Activated CD4-positive, alpha-beta memory T cell treated with anti-CD3 and anti-CD28 coated beads for 36 hours (primary cell): ENCODE measurements at places on chromosomes 16 and 17.
A peak's percentile ranks its signal among the peaks of the same experiment; 100 is the strongest.

DNA sequence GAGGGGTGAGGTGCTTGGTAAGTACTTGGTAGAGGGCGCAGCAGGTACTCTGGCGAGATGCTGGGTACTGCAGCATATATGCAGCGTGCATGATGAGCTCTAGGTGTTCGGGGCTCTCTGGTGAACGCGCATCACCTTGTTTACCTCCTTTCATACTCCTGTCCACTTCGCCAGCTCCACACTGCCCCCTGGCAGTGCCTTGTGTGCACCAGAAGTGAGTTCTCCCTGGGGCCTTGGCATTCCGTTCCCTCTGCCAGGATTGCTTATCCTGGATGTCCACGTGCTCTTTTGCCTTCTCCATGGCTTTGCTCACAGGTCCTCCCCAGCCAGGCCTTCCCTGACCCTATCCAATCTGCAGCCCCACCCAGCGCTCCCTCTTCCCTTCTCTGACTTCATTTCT, 154.2 kb downstream of the MRM1 start:
- peak; percentile 58 for DNase-seq

- no peak for DNase-seq
These were observed 21.7 kb upstream of the GSE1 start for GRCh38 chr16:85591381-85591780.

DNA sequence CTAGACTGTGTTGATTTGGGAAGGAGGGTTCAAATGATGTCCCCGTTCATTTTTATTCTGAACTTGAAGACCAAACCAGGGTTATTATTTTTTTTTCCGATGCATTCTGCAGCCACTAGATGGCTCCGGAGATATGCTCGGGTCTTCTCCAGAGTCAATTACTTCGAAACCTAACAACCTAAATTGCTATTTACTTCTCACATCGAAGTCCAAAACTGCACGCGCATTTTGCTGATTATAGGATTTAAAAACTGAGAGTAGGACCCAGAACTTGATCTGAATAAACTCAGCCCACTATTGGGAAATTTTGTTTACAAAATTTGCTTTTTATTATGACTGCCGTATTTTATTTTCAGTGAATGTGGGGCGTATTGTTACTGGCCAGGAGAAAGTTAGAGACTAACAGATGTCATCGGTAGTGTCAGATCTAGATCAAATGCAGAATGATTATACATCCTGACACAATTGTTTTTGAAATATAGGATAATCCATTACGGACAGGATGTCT, 263.8 kb downstream of the HS3ST3A1 start:
- peak; percentile 14 for DNase-seq

GRCh38 chr17:13212860-13213259, 195.0 kb upstream of the ELAC2 start:
- no peak for DNase-seq

DNA sequence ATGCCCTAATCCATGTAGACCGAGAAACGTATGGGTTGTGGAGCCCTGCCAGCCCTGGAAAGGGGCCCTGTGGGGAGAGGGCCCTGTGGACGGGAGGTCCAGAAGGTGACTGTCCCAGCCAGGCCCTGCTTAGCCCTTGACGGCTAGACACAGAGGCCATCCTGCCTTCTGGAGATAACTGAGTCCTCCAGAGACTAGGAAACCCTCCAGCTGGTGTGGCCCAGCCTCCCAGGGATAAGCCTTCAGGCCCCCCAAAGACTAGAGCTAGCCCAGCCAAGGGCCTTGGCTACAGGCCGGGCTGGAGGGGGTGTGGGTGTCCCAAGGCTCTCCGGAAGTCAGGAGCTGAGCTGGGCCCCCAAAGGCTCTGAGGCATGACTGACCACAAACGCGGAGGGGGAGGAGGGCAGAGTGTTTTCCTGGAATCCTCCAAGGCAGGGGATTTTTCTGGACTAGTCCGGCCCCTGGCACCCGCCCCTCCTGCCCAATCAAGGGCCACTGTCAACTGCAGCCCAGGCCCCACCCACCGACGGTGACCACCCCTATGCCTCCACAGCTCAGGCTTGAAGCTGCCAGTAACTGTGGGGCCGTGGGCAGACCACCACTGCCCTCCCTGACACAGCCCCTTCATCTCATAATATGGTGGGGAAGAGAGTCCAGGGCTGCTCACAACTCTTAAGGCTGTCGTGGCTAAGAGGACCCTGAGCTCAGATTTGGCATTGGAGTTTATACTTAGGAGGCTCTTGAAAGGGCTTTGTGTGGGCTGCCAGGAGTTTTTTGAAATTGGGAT, 885 bp upstream of the VASN start:
- DNase-seq, result no peak

DNA sequence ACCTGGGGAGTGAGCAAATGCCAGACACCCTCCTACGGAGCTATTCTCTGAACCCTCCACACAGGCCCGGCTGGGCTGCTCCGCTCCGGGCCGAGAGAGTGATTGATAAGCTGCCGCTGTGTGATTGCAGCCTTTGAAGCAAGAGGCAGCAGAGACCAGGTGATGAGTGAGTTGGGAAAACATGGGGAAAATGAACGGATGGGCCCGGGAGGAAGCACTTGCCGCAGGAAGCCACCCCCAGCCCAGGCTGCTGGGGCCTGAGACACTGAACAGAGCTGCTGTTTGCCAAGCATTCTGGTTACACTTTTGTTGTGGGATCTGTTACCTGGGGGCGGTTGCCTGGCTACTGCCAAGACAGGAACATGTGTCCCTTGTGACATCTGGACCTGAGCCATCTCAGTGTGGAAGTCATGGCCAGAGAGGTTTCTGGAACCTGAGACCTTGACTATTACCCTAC, 46.4 kb upstream of the KLHDC4 start:
- DNase-seq, result no peak

DNA sequence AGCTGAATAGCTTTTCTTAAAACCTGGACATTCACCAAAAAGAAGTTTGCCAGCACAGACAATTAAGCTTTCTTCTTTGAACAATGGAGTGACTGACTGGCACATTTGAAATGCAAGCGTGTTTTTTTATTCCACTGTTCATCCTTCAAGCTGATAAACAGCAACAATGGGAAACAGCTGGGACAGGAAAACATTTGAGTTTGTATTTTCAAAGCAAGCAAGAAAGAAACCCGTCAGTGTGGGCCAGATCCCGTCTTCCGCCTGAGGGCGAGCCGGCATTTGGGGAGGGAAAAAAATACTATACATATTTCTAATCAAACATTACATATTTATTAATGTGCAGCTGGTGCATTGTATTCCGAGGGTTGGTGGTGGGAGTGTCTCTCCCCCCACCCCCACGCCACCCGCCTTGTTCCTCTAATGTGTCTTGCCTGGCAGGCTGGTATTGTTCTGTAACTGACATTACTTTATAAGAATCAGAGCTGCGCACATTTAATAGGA, 94.3 kb downstream of the CYLD start:
- DNase-seq, result no peak

GRCh38 chr16:88281858-88282563, 100.7 kb upstream of the ZNF469 start:
- DNase-seq, result no peak

- DNase-seq, result no peak
These were observed 37.8 kb downstream of the CACNG1 start for GRCh38 chr17:67082107-67082506.

- no peak for DNase-seq
These were observed 16.4 kb downstream of the SGF29 start for GRCh38 chr16:28569968-28570752.

- peak; percentile 31 for DNase-seq
These were observed 37.0 kb upstream of the ZNF750 start for GRCh38 chr17:82876602-82877379.

DNA sequence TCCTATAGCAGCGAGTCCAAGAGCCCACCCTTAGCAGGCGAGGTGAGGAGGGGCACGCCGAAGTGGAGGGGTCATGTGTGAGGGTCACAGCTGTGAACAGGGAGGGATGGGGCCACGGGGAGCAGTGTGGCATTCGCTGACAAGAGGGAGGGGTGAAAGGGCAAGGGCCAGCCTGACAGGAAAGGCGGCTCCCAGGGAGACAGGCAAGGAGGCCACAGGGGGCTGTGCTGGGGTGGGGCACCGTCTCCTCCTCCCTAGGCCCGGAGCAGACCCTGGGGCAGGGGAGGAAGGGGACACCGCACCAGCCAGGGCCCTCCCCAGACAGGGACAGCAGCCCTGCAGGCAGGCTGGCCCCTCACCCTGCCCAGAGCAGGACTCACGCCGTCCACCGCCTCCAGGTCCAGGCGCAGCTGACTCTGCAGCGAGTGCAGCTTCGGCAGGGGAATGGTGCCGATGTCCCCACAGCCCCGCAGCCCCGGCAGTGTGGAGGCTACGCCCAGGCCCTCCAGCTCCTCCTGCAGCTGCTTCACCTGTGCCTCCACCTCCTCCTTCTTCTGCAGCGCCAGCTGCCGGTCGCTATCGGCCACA, 15.1 kb downstream of the GNPTG start:
- DNase-seq, result no peak

- DNase-seq, result no peak
These were observed 7.6 kb upstream of the PPP1R1B start for GRCh38 chr17:39618956-39619785.

DNA sequence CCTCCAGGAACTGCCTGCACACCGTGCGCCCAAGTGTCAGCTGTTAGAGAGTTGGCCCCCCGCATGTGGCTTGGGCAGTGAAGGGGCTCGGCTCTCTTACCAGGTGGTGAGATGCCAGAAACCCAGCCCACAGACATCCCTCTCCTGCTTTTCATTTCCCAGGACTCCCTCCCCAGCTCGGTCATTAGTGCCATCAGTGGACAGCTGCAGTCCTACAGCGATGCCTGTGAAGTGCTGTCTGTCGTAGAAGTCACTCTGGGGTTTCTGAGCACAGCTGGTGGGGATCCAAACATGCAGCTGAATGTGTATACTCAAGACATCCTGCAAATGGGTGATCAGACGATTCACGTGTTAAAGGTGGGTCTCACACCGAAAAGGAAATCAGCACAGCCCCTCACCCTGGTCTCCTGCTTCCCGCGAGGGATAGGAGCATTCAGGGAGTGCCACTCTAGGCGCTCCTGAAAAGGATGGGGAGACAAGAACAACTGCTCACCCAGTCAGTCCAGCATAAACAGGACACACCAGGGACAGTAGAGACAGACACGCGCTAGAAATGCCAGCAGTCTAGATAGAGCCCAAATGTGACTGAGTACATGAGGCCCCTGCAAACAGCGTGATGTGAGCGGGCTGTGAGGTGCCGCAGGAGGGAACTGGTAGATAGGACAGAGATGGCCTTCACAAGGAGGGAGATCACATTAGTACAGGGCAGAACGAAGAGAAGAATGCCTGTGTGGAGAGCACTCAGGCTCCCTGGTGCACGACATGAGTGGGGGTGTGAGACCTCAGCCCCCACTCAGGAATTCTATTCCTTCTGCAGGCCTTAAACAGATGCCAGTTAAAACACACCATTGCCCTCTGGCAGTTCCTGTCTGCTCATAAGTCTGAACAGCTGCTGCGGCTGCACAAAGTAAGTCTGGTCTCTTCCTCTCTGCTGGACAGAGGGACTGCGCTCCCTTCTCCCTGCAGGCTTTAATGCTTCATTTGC, 25.7 kb upstream of the ENDOV start:
- no peak for DNase-seq

GRCh38 chr16:21277927-21278706, at the start of gene CRYM:
CRYM (minus strand) TSS chr16:21278290; CDS start chr16:21278251, 39 bp downstream.
- DNase-seq, result peak; percentile 68

GRCh38 chr17:78272181-78272913, 40.9 kb downstream of the TMEM235 start:
- DNase-seq, result peak; percentile 86

GRCh38 chr17:44012391-44012790, 2.4 kb downstream of the TMEM101 start:
- no peak for DNase-seq

GRCh38 chr16:63361032-63361624, 1324.9 kb upstream of the CDH8 start:
- no peak for DNase-seq

DNA sequence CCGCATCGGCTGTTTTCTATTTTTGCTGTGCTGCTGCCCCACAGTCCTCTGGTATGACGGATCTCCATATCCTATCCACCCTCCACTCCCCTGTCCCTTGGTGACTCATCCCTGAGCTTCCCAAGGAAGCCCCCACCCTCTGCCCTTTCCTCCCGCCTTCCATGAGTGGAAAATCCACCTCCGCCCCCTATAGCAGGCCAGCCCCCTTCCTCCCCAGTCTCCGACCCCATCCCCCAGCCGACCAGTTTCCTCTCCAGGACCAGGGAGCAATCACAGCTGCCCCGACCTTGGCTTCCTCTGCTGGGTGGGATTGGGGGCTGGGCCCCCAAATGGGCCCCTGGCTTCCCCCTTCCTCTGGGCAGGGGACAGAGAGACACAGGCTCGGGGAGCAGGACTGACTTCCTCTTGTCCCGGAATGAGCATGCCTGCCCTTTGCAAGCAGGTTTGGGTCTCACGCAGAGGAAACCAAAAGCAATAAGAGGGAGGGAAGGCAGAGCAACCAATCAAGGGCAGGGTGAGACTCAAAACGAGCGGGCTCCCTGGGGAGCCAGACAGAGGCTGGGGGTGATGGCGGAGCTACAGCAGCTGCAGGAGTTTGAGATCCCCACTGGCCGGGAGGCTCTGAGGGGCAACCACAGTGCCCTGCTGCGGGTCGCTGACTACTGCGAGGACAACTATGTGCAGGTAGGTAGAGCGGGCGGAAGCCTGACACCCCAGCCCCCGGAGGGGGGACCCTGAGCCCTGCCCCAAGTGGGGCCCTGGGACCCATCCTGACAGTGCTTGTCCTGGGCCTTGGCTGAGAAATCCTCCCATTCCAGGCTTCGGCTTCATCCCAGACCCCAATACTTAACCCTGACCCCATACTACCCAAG, at the start of the genes ABI3 and GNGT2:
Gene ABI3, plus strand, starts transcription at position 550 of the 872 bp plus-strand sequence. Its CDS starts 18 bp downstream, at position 568.
Gene GNGT2, minus strand, starts transcription at position 417 of the 872 bp plus-strand sequence. CDS start 3,152 bp downstream, outside the sequence.
- DNase-seq, result peak; percentile 83

DNA sequence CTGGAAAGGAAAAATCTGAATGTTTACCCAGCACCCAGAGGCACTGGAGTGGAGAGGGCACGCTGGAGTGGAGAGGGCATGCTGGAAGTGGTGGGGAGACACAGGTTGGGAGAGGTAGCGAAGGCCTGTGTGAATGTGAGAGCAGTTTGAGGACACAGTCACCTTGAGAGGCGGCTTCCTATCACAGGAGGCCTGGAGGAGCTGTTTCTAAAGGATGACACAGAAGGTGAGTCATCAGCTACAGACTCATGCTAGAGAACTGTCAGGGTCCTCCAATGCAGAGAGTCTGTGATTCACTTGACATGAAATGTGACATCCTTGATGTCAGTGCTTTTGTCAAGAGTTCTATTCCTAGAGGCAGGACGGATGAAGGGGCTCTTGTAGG, 13.8 kb downstream of the CTRL start:
- peak; percentile 75 for DNase-seq
